ENCODE measurements at places on chromosomes 2 and 18.

GRCh38 chr2:119230219-119231185, 6.9 kb downstream of the STEAP3 start:
- no peak for DNase-seq

- DNase-seq, result no peak
Observed at GRCh38 chr2:183248866-183249567, 124.8 kb downstream of the NUP35 start.

- DNase-seq, result no peak
Observed at GRCh38 chr2:159946326-159946999, 116.0 kb downstream of the PLA2R1 start.

- DNase-seq, result no peak
Observed at GRCh38 chr2:179822540-179822939, 38.9 kb downstream of the ZNF385B start.

GRCh38 chr2:200966770-200967169, 3.3 kb upstream of the ORC2 start:
- DNase-seq, result no peak

- DNase-seq, result no peak
Observed at GRCh38 chr18:55064760-55065159, 105.5 kb upstream of the CCDC68 start.
